T follicular helper cell (primary cell): ENCODE measurements at places on chromosomes 2 and 18.

GRCh38 chr2:26605195-26605998 lies 35.8 kb downstream of the CIB4 start:
- no peak for DNase-seq

DNA sequence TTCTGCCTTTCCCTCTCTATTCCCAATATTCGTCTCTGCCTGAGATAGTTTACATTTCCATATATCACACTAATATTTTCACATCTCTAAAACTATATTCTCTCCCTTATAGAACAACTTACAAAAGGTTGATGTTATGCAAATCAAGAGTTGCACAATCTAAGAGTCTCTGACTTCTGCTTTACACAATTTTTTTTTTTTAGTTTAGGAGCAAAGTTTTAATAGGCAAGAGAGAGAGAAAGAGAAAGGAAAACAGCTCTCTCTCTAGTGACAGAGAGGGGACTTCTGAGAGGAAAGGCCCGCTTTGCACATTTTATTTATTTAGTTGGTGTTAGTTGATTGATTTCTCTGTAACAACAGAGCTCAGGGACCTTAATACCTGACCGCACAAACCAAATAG lies 380.2 kb downstream of the TXNL1 start:
- DNase-seq, result no peak

- no peak for DNase-seq
Observed at GRCh38 chr2:159399716-159400415, 113.4 kb upstream of the WDSUB1 start.

DNA sequence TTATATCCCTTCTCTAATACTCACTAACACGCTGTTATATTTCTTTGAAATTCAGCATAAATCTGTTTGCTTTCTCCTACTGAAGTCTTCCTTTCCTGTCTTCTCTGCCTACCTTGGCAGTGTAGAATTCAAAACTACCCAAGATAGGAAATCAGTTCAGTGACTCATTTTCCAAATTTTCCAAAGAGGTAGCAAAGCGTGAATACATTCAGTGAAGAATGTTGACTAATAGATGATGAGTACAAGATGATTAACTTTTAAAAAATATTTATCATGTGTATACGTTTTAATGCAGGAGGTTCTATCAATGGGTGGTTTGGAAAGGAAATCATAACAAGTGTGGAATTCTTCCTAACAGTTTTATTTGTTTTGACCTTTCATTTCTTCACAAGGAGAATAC lies 201.9 kb upstream of the SLC8A1 start:
- DNase-seq, result no peak

DNA sequence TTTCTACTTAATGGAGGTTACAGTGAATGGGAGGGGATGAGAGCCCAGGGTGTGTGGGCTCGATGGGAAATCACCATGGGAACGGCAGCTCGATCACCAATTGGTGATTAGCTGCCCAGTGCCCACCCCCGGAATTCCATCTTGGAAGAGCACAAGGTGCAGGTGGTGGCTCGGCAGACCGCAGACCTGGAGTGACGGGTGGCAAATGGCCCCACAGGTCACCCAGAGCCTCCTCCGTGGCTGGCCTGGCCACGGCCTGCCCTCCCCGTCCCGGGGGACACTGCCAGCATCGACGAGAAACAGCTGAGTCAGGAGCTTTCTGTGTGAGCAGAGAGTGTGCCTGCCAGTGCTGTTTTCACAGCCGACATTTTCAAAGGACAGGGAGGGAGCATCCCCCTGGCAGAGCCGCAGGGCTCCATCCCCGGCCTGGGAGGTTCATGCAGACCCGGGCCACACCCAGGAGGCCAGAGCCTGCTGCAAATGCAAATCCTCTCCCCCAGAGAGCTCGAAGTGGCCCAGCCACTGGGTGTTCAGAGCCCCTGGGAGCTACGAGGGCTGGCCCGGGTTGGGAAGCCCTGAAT lies 176.4 kb upstream of the MYT1L start:
- no peak for DNase-seq

DNA sequence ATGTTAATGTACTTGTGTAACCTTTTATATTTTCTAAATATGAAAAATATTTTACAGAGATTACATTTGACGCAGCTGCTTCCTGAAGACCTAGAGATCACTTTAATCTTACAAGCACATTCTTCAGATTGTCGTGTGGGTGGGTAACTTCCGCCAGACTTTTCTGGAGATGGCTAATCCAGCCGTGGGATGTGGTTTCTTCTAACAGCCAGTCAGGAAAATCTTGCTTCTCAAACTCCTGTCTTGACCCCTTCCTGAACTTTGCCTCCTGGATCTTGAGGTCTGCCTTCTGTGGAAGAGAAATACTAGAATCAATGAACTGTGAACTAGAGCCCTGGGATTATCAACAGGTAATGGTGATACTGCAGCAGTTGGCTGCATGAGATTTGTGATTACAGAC lies 401.6 kb upstream of the TNP1 start:
- DNase-seq, result no peak

- no peak for DNase-seq
Observed at GRCh38 chr2:45211636-45212035, 202.4 kb upstream of the SIX2 start.

DNA sequence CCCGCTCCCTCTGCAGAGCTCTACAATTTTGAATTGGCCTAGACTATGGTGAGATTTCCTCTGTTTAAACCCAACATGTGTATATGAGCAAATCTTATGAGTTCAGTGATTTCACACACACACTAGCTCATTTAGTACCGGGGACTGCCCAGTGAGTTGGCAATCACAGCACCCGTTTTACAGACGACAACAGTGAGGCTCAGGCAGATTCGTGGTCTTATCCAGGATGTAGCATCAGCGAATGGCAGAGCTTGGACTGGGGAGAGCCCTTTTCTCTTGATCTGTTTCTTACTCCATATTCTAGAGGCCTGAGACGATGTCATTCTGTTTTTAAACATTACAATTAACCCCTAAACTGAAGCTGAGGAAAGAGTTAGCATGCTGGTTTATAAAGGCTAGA lies 419.9 kb downstream of the NBAS start:
- DNase-seq, result no peak

DNA sequence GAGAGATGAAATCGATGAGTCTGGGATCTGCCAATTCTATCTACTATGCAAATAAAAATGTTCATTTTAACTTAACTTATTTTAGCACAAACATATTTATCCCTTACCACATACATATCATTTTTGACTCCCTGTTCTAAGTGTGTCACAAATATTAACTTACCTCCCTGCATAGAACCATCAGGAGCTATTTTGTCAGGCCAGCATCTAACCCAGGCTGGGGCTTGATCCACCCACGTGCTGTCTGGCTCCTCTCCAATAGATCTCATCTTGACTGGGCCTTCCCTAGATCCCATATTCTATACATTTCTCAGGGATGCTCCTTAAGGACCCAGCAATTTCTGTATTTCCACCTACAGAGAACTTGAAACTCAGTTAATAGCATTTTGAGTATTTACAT lies 20.9 kb downstream of the NTSR2 start:
- no peak for DNase-seq

DNA sequence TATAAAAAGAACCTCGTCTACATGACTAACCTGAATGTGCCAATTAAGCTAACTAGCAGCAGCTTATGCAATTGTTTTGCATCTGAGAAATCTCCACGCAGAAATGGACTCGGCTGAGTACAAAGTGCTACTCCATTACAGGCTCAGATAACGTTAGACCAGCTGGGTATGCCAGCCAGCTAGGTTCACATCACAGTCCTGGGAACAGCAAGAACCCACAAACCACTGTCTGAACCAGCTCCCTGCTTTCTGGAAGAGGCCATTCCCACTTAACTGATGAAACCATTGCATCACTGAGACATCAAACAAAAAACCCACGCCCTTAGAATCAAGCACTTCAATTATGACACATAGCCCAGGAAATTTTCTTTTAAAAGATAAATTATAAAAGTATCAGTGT lies 202.7 kb downstream of the CYRIA start:
- no peak for DNase-seq

GRCh38 chr2:100741880-100742276 lies 78.1 kb upstream of the NPAS2 start:
- DNase-seq, result no peak

GRCh38 chr2:130767408-130767775 lies 12.1 kb downstream of the AMER3 start:
- DNase-seq, result no peak

DNA sequence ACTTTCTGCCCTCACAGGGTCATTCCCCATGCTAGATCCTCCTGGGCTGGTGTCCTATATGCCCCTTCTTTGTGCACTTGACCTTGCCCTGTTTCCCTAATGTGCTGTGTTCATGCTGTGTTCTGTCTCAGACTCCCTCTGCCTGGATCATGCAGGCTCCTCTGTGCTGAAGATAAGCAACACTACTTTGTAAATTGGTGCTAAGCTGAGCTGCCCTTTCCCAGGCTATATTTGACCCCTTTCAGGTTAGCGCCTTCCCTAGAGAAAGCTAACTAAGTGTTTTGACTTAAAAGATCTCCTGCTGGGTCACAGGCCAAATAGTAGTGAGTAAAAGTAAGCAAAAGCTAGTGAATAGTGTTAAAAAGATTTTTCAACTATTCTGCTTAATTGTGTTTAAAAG lies 257.2 kb upstream of the RGPD4 start:
- no peak for DNase-seq

DNA sequence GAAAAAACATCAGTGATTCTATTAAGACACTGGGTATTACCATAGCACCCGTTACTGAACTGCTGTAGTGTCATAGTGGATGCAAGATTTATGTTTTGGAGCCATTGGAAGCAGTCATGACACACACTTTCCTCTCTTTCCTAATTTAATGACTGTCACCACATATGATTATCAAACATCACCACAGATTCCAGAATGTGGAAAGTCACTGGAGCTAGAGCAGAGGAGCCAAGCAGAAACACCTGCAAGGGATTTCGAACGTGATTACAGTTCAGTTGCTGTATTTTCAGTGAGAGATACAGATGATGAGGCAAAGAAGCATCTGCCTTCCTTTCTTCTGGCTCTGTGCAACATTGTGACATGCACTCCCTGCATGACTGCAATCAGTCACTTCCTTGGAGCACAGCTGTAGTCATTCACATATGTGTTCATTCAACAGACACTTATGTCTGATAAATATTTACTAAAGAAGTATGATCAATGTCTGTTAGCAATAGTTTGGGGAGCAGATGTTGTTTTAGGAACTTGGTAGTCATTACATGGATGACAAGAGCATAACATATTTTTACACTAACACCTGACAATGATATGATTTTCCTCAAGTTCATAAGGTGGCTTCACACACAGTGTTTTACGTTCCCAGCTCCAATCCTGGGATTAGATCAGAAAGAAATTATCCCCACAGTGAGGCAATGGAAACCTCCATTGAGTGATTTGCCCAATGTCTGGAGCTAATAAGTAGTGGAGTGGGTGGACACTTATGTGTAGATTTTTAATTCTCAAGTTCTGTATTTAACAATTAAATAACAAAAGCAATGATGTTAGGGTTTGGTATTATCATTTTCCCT lies 416.6 kb downstream of the PLCL1 start:
- DNase-seq, result no peak

DNA sequence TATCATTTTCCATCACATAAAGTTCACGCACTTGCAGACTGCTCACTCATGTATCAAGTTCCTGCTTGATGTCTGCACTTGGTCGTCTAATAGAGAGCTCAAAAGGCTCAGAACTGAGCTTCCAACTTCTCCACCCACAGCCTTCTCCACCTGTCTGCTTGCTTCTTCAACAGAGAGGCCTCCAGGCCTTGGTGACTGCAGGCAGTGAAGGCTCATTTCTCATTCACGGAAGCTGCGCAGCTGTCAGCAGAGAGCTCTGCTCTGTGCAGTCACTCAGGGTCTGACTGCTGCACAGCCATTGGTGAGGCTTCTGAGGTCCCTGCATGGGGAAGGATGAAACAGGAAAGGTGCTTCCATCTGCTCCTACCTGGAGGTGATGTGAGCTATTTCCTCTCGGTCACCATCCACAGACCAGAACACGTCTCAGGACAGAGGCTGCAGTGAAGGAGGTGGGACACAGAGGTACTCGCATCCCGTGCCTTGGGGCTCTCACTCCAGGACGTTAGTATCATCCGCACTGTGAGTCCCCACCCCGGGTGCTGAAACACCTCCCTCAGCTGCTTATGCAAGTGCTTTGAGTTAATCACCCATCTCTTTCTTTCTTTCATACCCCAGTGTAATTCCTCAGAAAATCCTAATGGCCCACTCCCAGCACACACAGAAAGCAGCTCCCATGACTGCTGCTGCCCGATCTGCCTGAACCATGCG lies 126.2 kb downstream of the TMEM18 start:
- DNase-seq, result no peak

- DNase-seq, result no peak
Observed at GRCh38 chr18:13716916-13717315, 9.4 kb downstream of the FAM210A start.

DNA sequence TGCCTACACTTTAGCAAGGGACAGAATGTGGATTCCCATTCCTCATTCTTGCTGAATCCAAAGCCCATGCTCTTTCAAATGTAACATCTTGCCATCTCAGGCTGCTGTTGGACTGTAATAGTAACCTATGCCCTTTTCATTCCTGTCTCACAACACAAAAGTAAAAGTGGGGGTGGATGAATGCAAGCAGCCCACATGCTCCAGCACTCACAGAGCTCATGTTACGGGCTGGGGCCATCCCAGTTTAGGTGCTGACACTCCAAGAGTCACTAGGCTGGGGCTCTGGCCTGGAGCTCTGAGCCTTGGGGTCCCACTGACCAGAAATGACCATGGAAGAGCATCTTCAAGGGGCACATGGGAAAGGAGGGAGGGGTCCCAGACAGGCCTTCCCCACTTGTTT lies 47.6 kb downstream of the CCBE1 start:
- no peak for DNase-seq

GRCh38 chr2:60337142-60337497 lies 216.3 kb downstream of the BCL11A start:
- no peak for DNase-seq

DNA sequence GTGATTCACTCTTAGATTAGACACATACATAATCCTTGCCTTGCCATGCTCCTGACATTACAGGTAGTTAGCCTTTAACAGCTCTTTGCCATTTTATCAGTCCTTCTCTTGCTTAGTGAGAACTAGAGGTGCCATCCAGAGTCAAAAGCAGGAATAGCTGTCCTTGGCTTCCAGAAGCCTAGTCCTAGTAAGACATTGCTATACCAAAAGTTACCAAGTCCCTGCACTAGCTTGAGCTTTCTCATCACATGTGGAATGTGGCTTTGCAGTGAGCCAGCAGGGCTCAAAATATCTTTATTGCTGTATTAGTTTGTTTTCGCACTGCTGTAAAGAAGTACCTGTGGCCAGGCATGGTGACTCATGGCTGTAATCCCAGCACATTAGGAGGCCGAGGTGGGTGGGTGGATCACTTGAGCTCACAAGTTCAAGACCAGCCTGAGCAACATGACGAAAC lies 104.7 kb upstream of the NOSTRIN start:
- DNase-seq, result no peak

GRCh38 chr2:128721096-128721495 lies 402.4 kb upstream of the HS6ST1 start:
- DNase-seq, result no peak

DNA sequence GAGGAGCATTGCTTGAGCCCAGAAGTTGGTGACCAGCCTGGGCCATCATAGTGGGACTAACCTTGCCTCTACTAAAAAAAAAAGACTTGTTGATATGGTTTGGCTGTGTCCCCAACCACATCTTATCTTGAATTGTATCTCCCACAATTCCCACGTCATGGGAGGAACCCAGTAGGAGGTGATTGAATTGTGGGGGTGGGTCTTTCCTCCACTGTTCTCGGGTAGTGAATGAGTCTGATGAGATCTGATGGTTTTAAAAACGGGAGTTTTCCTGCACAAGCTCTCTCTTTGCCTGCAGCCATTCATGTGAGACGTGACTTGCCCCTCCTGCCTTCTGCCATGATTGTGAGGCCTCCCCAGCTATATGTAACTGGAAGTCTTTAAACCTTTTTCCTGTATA lies 47.0 kb downstream of the PROC start:
- no peak for DNase-seq
